ENCODE measurements at places on chromosomes 5 and 9.

DNA sequence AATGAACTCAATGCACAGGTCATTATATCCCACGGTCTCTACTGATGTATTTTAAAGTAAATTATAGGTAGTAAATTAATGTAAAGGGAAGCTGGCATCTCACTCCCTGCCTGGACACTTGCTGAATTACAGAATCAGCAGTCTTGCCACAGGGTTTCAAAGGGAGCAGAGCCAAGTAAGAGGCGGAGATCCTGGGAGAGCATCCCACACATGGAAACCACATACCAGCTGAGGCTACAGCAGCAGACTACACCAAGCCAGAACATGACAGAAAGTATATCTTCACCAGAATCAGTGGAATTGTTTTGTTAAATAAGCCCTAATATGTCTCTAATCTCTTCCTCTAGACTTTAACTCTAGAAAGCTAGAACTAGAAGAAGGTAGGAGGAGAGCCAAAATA lies 1689.2 kb upstream of the WWC1 start:
- no peak for DNase-seq

DNA sequence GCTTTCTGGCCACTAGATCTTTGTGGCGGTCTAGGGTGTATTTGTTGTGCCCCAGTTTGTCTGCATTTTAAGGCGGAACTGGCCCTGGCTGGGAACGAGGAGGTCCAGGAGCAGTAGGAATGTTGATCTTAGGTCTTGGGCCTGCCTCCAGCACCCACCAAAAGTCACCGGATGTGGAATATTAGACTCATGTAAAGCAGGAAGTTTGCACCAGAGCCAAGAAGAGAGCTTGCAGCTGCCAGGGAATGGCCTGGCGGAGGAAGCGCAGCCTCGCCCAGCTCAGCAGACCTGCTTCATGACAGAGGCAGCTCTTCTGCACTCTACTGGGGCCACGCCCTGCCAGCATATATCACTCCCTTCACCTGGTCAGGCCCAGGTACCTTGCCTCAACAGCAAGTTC lies 3.3 kb downstream of the GPX3 start:
- DNase-seq = no peak

DNA sequence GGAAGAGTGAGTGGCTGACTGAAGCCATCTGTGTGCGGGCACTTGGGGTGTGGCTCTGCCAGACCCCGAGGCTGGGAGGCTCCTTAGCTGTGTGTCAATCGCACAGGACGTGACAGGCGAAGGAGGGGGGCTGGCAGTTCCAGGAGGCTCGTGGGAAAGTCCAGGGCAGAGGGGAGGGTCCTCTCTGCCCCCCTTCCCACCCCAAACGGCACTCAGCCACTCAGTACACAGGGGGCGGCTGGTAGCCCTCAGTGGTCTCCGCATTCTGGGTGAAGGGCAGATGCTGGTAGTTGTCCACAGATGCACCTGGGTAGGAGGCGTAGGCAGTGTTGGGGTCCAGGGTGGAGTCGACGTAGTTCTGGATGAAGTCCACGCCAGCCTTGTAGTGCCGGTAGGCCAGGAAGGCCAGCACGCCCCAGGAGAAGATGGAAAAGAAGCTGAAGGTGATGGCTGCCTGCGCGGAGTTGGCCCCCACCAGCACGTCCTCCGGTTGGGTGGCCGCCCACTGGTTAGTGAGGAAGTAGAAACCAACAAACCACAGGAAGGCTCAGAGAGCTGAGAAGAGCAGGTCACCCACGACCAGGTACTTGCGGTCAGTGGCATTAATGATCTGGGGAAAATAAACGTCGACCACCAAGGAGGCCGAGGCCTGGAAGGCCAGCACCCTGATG lies 85.4 kb upstream of the CEP78 start:
- DNase-seq = no peak

- DNase-seq = no peak
These were observed 5.5 kb upstream of the AK3 start for GRCh38 chr9:4746278-4747030.

GRCh38 chr5:125370461-125371205 lies 624.2 kb upstream of the ZNF608 start:
- DNase-seq = no peak

DNA sequence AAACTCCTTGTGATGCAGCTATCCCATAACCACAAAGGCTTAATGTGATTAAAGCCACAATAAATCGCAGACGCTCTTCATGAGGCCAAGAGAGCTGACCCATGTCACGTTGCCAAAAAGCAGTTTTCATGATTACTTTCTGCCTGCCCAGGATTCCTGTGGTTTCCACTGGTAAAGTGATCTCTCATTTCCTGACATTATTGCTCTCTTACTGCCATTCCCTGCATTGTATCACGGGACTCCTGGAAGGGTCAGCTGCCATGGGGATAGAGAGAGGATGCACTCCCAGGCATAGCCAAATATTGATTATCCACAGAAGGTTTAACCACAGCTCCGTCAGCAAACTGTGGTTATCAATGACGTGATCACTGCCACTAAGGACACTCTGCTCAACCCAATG lies 103.8 kb upstream of the SLC1A3 start:
- DNase-seq = no peak

GRCh38 chr5:115022303-115022702 lies 147.4 kb downstream of the TRIM36 start:
- no peak for DNase-seq

DNA sequence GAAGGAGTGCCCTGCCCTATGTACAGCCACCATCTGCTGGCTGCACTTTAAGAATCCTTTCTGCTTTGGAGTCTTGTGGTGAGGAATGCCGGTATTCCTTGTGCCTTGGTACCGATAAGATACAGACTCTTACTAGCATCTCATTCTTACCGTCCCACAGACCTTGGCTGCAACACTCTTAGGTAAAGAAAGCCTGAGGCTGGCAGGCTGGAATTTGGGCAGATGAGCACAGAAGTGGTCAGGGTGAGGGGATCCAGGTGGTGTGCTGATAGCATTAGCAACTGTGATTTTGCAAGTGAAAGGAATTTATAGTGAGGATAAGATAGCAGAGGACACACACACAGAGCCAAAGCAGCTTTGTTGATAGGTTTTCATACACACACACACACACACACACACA lies 198.1 kb downstream of the ENC1 start:
- DNase-seq = no peak

- no peak for DNase-seq
These were observed 122.0 kb downstream of the DRD1 start for GRCh38 chr5:175321927-175322532.

DNA sequence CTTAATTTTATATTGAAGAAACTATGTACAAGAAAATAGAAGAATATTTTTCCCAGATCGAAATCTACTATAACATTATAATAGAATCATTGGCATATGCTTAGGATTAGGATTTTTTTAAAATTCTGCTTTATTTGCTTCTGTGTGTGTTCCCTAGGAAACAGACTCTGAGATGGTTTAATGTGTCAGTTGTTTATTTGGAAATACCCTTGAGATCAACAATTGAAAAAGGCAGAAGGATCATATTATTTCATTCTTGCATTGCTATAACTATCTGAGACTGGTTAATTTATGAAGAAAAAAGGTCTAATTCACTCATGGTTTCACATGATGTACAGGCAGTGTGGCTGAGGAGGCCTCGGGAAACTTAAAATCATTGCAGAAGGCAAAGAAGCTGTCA lies 622.6 kb downstream of the PRR16 start:
- DNase-seq = no peak

DNA sequence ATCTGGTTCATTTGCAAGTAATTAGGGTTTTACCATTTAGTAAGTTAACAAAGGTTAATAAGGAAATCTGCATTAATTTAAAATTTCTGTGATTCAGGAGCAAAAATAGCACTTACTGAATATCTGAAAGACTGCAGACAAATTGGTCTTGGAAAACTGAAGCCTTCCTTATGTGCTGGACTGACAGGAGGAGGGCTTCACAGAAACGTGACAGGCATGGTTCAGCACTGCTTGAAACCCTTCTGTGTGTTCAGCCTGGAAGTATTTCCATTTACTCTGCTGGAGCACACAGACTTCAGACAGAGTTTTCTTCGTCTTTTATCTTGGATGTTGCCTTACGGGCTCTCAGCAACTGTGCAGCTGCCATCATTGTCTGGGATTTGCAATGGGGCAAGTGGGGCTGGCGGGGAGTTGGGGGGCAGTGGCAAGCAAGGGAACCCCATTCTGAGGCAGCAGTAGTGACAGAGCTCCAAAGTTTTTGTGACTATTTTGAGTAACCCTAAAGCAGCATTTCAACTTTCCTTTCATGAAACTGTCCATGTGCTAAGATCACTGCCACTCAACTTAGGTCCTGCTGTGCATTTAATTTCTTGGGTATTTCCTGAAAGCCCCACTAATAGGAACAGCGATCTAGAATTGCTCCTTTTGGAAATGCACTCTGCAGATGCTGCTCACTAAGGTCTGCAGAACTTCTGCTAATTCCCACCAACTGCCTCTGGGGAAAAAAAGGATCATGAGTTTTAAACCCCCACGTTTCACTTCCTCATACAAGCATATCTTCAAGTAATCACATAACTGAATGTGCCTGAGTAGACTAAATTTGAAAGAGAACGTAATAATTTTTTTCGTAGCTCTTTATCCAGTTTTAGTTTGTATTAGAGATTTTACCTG lies 56.6 kb downstream of the KCNN2 start:
- DNase-seq = no peak

DNA sequence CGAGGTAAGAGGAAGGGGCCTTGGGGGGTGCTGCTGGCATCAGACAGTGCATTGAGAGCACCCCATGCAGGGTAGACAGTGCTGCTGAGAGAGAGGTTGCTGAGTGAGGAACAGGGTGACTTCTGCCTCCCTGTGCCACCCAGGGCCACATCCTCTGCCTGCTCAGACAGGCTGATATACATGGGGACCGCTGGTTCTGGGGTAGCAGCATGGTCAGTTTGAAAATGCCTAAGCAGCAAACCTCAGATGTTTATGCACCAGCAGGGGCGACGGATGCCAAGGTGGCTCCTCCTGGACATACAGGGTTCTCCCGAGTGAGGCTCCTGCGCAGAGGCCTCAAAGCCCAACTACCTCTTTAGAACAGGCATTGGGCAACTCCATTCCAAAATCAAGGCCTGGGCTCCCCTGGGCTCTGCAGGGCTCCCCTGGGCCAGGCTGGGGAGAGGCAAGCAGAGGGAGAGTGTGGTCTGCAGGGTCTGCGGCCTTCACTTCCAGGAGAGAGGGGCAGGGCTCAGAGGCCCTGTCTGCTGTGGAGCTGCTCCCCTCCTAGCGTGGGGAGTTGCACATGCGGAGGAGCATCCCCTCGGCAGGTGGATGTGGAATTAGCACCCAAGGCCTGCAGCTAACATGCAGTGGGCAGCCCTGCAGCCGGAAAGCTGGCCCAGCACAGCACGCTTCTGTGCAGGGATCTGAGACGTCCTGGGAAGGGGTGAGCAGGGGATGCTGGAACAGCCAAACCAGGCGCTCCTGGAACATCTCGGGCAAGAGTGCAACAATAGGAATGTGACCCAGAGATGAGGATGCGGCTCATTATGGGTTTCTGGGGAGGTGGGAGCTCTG lies 46.5 kb downstream of the IRX2 start:
- DNase-seq = no peak

Data from CD4-positive, alpha-beta T cell treated with Interleukin-15 for 1 hour (primary cell).